ENCODE measurements at places on chromosomes 12 and 14.
A peak's percentile ranks its signal among the peaks of the same experiment; 100 is the strongest.

GRCh38 chr14:67694791-67695393 is 672 bp downstream of the RDH11 start:
- peak; percentile 86 for DNase-seq

DNA sequence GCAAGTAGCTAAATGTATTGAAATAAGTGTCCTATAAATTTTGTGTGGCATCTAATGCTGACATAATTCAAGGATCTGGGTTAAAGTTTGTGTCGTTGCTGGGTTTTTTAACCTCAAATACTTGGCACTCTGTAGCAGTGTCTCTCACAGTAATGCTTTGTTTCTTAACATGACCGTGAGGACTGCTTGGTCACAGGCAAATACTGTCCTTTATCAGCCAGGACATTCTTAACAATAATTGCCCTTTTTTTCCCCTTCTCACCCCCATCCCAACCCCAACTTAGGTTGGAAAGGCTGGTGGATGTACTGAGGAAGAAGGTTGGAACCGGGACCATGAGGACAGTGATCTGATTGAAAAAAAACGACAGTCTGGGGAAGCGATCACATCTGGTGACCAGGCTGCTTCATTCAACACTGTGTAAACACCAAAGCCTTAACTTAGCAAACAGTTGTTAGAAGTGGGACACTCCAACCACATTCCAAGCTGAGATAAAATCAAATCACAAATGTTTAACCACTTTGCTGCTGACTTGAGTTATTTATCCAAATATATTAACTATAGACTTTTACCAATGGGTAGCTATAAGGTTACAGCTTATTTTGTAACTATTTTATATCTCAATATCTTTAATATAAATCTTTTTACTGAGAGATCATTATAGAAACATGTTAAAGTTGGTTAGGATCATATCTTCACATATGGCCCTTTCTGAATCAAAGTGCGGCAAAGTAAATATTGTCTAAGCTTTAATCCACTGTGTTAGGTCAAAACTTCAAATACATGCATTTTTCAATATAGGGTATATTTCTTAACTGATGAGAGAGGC is 48.2 kb downstream of the FOXA1 start:
- DNase-seq = no peak

DNA sequence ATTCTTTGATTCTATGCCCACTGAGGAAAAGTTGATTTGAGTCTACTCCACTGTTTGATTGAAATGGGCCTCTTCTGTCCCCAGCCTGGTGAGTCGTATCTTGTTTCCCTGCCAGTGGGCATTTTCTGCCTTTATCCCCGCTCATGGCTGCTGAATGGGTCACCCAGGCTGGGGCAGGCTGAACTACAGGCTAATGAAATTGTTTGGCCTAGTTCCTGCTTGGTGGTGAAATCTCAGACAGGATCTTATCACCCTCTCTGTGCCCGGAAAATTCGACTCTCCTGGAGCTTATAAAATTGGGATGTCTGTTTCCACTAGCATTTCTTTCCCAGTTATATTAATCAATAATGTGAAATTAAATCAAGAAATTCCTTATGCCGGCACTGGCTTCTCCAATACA is 65.0 kb downstream of the CHST11 start:
- no peak for DNase-seq

DNA sequence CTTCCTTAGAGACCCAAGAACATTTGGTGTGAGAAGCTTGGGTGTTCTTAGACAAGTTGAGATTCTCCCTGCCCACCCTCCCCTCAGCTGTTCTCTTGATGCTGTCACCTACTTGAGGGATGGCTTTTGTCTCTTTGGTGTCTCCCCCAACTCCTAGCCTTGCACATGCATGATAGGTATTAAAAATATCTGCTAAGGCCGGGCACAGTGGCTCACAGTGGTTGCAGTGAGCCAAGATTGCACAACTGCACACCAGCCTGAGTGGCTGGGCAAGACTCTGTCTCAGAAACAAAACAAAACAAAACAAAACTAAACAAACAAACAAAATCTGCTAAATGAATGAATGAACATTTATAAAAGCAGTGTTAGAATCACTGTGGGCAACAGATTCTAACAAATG is 261.1 kb downstream of the AKAP6 start:
- no peak for DNase-seq

GRCh38 chr12:47212701-47213039 is 132.9 kb upstream of the AMIGO2 start:
- no peak for DNase-seq

GRCh38 chr14:39784461-39784860 is 352.2 kb upstream of the FBXO33 start:
- no peak for DNase-seq

GRCh38 chr14:57574617-57575288 is 81.1 kb upstream of the CCDC198 start:
- no peak for DNase-seq

DNA sequence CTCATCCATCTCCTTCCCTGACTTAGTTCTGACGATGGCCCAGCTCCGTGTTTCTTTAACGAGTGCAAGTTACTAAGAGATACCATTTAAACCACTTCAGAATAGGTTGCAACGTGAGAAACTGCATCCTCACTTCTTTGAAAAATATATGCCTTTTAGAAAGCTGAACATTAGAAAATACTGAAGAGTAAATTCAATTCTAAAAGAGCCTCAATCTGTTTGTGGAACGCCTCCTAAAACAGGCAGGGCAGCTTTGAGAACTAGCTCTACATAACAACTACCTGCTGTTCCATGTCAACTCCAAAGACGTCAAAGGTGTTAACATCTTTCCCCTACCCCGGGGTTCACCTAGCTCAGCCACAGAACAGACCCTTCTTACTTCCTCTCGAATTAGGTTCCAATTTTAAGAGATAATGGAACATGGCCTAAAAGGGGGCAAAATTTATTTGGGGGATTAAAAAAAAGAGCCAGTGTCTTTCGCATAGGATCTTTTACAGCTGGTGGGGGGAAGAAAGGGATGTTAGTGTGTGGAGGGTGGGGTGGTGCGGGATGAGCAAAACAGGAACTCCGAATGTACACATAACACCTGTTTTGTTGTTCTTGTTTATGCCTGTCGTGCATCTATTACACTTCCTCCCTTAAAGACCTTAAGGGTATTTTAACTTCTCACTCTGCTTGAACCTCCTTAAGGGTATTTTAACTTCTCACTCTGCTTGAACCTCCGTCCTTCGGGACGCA is 3.3 kb downstream of the BHLHE41 start:
- no peak for DNase-seq

DNA sequence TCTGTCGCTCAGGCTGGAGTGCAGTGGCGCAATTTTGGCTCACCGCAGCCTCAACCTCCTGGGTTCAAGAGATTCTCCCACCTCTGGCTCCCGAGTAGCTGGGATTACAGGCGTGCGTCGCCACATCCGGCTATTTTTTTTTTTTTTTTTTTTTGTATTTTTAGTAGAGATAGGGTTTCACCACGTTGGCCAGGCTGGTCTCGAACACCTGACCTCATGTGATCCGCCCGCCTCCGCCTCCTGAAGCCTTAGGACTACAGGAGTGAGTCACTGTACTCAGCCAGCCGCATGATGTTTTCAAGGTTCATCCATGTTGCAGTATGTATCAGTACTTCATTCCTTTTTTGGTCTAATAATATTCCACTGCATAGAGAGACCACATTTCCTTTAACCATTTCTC is 2.4 kb upstream of the RNF34 start:
- DNase-seq = no peak

- no peak for DNase-seq
Measured at GRCh38 chr12:122593910-122594309, 66.9 kb downstream of the KNTC1 start.

DNA sequence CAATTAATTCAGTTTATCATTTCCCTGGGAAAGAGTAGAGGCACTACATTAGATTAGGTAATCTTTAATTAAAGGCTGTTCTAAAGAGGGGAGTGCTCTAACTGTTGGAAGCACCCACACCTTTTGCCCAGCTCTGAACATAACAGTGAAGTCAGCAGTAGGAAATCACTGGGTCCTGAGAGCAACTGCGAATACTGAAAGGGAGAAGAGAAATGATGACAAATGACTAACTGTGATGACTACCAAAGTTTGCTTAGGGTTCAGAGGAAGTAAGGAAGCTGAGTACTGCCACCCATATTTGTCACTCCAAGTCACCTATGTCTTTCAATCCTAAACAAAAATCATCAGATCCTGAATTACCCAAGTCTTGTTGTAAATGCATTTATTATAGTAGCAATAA is 140.6 kb downstream of the EPS8 start:
- DNase-seq = no peak

DNA sequence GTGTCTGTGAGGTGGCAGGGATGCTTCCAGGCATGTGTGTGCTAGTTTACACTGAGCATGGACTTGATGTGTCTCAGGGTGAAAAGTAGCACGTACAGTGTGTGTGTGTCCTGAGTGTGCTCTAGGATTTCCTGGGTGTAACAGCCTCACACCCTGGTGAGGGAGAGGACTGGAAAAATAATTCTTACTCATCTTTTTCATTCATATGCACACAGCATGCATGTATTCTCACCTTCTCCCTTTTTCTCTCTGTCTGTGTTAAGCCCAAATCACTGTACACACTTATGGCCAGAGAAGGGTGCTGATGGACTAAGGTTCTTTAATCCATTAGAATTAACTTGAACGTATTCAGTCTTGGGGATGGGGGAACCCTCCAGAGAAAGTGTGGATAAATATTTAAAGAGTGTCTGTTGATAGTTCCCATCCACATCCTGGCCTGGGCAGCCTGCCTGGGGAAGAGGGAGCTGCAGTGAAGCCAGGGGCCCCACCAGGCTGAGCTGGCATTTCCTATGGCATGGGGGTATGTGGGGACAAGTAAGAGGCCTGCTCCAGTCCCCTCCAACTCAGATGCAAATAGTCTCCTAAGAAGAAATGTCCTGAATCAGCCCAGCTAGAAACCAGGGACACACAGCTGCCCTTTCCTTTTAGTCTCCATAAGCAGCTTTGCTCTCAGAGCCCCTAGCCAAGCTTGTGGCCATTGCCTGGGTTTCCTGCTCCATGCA is 1.1 kb upstream of the HOXC8 start:
- no peak for DNase-seq

GRCh38 chr14:36516719-36517241 is 3.3 kb downstream of the NKX2-1 start:
- DNase-seq = no peak

DNA sequence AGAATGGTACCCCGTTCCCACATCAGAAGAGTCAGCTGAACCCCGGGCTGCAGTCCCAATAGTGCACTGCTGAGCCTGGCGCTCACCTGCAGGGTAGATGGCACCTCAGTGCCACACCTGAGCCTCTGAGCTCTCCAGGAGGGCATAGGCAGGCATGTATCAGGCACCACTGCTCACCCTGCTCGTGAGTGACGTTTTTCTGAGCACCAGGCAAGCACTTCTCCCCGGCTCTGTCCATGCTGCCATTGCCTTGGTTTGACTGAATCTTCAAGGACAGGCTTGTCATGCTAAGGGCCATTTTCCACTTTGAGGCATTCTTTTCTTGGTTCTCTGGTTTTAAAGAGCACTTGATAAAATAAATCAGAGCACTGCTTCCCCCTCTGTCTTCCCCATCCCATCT is 161.6 kb upstream of the PRMT8 start:
- DNase-seq = no peak

DNA sequence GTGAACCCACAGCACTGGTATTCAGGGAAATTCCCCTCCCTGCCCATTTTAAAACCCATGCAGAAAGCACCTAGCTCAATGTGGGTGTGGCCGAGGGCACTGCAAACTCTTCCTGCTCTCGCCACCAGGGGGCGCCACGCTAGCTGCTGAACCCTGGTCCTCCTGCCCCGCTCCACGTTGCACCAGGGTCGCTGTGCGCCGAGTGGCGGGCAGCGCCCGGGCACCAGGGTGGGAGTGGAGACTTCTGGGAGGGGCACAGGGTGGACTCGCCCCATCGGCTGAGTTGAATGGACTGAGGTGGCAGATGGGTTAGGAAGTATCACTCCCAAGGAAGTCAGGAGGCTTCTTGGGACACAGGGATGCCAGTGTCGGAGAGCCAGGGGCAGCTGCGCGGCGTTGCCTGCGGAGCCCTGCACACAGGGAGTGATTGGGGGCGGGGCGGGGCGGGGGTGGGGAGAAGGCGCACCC is 48.1 kb upstream of the BCL11B start:
- DNase-seq = no peak

- no peak for DNase-seq
Measured at GRCh38 chr12:129937426-129937825, 33.6 kb upstream of the TMEM132D start.

DNA sequence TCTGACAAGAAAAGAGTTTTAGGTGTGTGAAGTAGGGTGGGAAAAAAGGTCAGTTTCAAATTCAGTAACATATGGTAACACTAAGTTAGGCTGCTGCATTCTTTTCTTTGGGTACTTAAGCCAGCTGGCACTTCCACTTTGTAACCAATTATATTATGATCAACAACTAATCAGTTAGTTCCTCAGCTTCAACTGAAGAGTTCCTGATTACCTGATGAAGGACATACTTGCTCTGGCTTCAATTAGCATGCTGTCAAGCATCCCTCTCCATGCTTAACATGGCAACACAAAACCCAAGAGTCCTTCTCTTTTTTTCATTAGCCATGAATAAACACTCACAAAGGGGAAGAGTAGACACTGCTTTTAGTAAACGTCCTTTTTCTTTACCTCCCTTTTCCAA is 6.8 kb upstream of the KANSL2 start:
- no peak for DNase-seq

DNA sequence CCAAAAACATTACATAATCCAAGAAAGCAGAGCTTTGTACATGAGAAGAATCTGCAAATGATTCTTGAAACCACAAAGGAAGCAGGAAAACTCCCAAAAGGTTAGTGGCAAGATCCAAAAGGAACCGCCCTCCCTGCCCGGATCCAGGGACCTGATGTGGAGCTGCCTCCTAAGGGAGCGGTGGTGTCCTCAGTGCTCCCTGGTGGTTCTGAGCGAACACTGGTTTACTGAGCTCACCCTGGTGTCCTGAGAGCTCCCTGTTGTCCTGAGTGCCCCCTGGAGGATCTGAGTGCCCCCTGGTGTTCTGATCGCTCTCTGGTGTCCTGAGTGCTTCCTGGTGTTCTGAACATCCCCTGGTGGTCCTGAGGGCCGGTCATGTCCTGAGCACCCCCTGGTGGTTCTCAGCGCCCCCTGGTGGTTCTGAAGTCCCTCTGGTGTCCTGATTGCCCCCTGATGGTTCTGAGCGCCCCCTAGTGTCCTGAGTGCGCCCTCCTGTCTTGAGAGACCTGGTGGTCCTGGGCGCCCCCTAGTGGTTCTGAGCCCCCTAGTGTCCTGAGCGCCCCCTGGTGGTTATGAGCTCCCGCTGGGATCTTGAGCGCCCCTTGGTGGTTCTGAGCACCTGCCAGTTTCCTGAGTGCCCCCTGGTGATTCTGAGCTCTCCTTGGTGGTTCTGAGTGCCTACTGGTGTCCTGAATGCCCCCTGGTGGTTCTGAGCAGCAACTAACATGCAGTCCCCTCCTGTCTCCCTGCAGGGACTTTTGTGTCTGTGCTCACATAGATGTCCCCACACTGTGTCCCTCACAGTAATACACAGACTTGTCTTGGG is 891.1 kb downstream of the TMEM121 start:
- DNase-seq = peak; percentile 90

- no peak for DNase-seq
Measured at GRCh38 chr12:54981796-54982195, 2.8 kb downstream of the TESPA1 start.

DNA sequence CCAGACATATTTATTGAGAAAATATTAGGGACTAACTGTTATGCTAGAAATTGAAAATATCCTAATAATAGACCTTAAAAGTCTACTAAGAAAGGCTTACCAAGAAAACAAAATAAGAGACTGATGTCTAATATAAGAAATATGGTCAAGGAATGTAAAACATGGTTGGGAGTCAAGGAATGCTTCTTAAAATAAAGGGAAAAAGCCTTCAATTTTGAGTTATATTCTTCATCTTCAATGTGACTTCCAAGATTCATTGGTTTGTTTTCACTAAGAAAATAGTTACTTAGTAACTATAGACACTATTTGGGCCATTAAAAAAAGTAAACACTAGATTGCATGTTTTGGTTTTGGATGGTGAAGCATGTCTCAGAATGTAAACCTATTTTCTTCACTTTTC is 88.1 kb upstream of the ETV6 start:
- DNase-seq = no peak
